NCI-H2107 (cell line): ENCODE measurements at places on chromosomes 7 and 10.

DNA sequence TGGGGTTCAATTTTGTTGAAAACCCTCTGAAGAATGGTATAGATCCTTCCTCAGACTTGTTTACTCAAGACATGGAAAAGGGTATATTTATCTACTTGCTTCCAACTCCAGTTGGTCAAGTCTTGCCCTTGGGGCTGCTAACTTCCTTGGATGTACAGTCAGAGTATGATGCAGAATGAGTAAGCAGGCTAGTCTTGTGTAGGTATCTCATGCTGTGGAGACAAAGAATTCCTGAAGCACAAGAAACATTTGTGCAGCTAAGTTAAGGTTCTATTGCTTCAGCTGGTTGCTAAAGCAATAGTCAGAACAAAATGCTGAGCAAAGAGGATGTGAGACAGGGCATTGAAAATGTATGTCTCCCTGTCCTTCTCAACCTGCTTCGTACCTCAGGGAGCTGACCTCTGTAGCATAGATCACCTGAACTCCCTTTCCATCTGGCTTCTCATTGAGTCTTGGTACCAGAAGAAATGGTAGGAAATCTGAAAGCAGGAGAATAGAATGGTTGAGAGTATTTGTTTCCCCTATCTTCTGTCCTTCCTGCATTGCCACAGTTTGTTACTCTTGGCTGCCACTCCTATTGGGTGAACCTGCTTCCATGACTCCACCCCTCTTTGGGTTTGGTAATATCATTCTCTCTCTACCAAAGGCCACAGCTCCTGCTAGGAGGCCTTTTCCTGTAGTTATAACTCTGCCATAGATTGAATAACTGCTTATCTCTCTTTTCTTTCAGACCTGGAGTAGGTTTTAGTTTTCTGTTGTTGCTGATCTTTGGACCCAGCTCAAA lies 346.0 kb downstream of the PHF14 start:
- no peak for DNase-seq

DNA sequence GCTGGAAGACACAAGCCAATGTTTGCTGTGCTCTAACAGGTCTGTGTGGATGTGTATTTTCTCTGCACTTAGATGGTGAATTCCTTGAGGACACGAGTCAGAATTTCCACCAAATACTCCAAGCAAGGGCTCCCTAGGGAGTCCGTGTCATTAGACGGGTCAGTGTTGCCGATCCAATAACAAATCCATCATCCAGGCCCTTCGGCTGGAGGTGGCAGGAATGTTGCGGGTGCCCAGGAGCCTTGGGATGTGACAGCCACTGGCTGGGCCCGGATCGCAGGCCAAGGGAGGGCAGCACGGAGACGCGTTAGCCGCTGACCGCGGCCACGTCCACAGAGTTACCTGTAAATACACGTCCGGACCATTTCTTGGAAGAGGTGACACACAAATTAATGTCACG lies 186.8 kb downstream of the WDR37 start:
- DNase-seq, result no peak

DNA sequence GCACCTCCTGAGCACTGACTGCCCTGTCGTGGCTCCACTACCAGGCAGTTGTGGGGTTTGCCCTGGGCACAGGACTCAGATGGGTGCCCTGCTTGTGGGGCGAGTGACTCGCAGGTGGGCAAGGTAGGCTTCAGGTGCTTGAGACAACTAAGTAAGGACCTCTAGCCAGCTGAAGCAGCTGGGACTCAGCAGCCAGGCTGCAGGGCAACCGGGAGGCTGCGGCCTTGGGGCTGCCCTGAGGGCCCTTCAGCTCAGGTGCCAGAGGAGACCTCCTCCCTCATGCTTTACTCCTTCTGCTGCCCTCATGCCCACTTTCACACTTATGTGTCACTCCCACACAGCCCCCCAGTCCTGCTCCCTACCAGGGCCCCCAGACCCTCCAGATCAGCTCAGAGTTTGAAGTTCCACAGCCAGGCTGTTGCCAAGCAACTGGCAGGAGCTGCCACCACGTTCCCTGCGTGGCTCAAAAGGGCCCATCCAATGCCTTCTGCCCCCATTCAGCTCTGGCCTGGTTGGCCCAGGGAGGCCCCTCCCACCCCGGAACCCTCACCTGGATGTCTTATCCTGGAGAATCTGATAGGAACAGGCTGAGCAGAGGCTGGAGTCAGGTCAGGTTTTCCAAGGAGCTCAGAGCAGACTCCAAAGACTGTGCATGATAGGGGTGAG lies 10.0 kb downstream of the TLX1 start:
- DNase-seq, result no peak

DNA sequence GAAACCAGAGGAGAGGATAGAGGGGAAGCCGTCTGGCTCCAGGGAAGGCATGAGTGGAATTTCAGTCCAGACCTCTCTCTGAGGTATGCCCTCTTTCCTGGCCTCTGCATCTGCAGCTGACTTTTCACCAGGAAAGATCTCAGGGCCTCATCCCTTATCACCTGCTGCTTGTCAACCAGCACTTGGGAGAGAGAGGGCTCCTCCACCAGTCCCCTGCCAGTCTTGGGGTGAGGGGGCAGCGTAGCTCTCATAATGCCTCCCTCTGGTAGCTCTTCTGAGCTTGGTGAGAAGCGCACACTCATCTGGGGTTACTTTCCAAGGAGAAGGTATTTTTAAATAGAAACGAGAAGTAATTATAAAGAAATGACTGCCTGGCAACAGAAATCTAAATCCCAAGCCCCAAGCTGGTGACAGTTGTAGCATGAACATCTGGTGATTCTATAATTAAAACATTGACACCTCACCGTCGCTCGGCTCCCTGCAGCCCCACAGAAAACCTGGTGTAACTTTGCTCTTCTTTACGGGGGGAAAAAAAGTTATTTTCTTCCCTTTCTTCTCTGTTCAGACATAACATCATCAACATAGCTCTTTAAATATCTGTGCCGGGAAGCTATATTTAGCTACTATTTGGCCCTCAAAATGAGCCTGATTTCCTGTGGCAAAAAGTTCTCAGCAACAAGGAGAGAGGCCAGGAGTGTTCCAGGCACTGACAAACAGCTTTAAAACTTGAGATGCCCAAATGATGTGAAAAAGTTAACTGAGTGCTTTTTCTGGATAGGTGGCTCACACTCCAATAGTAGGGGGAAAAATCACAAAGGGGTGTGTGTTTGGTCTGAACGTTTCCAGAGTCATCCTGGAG lies 26.9 kb downstream of the HIP1 start:
- DNase-seq, result no peak

- DNase-seq, result no peak
Measured at GRCh38 chr7:2046581-2047565, 185.9 kb downstream of the MAD1L1 start.

DNA sequence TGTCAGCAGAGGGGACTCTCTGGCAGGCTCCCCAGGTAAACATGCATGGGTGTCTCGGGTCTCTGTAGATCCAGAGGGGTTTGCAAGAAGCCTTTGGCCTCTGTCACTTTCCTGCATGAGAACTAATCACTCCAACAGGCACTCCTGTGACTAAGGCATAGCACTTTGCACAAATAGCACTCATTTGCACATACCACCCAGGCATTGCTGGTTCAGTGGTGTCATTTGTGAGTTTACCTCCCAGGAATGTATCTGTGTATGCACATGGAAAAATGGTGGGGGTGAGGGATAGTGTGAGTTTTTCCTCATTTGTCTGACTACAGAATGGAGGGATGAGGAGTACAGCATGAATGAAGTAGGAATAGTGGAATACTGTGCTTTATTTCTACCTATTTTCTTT lies 39.5 kb downstream of the CNNM1 start:
- no peak for DNase-seq

DNA sequence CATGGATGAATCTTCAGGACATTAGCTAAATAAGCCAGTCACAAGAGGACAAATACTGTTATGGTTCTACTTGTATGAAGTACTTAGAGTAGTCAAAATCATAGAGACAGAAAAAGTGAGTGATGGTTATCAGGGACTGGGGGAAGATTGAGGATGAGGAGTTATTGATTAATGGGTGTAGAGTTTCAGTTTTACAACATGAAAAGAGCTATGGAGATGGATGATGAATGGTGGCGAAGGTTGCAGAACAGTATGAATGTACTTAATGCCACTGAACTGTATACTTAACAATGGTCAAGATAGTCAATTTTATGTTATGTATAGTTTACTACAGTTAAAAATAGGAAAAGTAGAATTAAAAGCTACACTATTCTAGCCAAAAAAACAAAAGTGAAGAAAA lies 7.8 kb downstream of the STK31 start:
- DNase-seq, result no peak

DNA sequence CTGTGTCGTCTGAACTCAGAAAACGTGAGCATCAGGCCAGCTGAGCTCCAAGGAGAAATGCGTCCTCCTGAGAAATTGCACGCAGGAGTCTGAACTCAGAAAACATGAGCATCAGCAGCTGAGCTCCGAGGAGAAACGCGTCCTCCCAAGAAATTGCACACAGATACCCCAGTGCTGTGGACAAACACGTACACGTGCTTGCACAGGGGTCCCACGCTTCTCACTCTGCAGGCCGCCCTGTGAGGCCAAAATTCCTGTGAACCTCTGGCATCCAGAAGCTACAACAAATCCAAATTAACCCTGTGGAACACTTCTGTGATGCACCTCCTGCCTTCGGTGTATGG lies 133.8 kb downstream of the WDR37 start:
- no peak for DNase-seq

GRCh38 chr10:97687785-97688781 lies 1.0 kb upstream of the AVPI1 start:
- no peak for DNase-seq

GRCh38 chr7:21346297-21346696 lies 81.6 kb upstream of the SP4 start:
- DNase-seq, result no peak

- DNase-seq, result no peak
Measured at GRCh38 chr10:50503661-50504320, 120.0 kb downstream of the SGMS1 start.

GRCh38 chr10:75106242-75106641 lies 5.2 kb upstream of the SAMD8 start:
- DNase-seq, result no peak

- no peak for DNase-seq
Measured at GRCh38 chr10:48465860-48466521, 138.9 kb downstream of the ARHGAP22 start.

DNA sequence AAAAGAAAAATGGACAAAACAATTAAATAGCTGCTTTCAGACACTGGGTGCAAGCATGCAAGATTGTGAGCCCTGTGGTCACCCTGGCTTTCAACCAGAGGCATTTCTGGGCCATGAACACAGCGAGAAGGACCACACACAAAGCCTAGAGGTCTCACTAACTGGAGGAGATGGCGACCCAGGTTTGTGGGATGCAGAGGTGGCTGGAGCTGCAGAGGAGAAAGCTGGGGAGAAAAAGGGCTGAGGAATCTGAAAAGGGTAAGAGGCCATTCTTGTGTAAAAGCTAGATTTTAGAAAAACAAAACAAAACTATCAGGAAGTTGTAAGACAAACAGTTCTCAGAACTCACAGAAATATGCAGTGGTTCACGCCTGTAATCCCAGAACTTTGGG lies 30.1 kb upstream of the PTPRN2 start:
- DNase-seq, result no peak

DNA sequence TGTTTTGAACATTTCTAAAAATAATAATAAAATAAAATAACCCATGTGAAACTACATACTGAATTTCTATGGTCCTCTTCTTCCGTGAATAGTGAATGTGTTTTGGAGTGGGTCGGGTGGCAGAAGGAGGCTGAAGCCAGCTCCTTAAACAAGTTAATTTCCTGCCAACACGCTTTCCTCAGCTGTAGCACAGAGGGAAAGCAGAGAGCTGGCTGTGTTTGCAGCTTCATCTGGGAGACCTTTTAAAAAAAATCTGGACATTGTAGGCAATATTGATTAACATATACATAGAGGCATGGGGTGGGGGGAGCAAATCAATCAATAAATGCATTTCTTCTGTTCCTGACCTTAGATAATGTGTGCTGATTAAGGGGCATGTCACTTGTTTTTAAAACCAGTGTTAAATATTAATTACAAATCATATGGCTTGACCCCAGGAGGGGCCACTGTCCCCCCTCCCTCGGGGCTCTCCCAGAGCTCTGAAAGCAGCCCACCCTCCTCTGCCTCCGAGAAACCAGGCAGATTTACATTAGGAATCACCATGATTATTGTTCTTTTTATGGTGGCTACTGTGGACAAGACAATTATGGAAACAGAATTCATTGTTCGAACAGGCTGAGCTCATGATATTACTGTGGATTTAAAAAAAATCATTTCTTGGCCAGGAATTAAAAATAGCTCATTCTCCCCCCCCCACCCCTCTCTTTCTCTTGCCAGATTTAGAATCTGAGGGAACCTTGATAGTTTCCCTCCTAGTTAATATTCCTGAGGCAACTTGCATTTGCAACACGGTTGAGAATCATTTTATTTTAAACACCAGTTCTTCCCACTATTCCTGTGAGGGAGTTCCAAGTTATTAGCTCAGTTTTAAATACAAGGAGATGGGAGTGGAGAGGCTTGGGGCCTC lies 100.5 kb upstream of the CARD11 start:
- no peak for DNase-seq

DNA sequence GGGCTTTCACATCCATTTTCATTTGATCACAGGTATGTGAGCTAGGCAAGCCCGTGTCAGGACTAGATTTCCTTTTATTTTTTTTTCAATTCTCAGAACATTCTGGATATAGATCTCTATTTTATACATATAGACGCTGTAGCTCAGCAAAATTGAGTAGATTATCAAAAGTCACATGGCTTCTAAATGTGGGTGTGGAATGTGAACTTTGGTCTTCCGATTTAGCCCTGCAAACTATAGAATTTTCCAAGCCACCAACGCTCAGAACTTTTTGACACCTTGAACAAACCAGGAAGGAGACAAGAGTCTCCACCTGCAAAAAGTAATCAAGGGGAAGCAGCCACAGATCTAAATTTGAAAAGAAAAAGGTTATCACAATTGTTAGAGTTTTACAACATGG lies 15.9 kb upstream of the FFAR4 start:
- no peak for DNase-seq

GRCh38 chr10:59283456-59284091 lies 78.8 kb downstream of the FAM13C start:
- DNase-seq, result no peak

GRCh38 chr10:44963772-44964633 lies 4.4 kb downstream of the RASSF4 start:
- no peak for DNase-seq

DNA sequence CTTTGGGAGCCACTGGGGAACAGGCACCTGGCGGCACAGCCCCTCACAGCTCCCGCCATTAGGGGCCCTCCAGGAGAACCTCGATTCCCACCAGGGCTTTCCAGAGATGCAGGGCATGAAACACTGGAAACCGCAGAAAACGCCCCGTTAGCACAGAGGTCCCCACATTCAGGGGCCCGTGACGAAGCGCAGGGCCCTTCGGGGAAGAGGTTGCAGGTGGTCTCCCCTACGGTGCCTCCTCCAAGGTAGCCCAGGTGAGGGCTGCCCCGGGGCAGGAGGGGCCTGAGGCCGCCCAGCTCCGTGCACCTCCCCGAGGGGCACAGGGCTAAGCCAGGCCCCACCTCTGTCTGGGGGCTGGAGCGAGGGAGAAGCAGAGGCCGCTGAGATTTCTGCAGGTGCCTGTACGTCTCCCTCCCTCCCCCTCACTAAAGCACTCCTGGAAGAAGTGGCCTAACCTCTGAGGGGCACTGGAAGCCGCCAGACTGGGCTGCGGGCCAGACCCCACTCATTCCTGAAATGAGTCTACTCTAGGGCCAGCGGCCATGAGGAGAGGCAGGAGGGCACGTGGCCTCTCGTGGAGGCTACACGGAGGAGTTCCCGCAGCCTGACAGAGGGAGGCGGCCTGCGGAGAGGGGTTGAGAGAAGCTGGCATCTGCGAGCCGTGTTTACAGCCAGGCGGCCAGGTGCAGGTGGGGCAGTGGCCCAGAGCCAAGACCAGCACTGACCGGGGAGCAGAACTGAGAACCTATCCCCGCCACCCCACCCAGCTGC lies 6.9 kb downstream of the PDGFA start:
- no peak for DNase-seq

- DNase-seq, result no peak
Measured at GRCh38 chr10:52578871-52579405, 193.6 kb downstream of the MBL2 start.
